ENCODE measurements at places on chromosomes 13 and 19.

DNA sequence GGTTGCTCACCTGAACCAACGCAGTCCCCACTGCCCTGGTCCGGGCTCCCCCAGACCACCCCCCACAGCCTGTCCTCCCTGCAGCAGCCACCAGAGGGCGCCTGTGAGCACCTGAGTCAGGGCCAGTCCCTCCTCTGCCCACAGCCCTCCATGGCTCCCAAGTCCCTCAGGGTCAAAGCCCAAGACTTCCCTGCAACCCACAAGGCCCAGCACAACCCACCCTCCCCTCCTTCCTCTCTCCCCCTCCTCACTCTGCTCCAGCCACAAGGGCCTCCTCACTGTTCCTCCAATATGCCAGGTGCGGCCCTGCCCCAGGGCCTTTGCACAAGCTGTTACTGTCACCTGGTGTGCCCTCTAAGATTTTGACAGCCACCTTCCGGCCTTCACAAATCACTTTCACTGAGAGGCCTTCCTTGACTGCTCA, 10.9 kb downstream of the GNA15 start:
- peak; percentile 52 for DNase-seq

DNA sequence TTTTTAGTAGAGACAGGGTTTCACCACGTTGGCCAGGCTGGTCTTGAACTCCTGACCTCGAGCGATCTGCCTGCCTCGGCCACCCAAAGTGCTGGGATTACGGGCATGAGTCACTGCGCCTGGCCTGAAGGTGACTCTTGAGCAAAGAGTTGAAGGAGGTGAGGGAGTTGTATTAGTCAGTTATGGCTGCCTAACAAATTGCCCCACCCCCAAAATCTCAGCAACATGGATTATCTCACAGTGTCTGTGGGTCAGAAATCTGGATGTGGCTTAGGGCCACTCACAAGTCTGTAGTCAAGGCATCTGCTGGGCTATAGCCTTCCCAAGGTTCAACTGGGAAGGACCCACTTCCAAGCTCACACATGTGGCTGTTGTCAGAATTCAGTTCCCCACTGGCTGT, 52.8 kb upstream of the ADGRE5 start:
- no peak for DNase-seq

GRCh38 chr19:1944088-1944915, 3.3 kb downstream of the CSNK1G2 start:
- no peak for DNase-seq

- DNase-seq = no peak
Observed at GRCh38 chr13:110890279-110891165, 24.3 kb downstream of the ANKRD10 start.

GRCh38 chr13:78298657-78299056, 304.7 kb downstream of the POU4F1 start:
- no peak for DNase-seq

Measured in NB4 (cell line).